ENCODE measurements at places on chromosomes 6 and 20. TPM values are rescaled to one million over a fixed set of nuclear protein-coding genes. Genes with fewer than 3 reads are reported as not detected.

- no peak overlapping the region for H3K4me3 ChIP-seq
- no peaks in the 10 kb centered on the region for H3K27me3 ChIP-seq
- H3K4me1 ChIP-seq = no peaks in the 10 kb centered on the region
Measured at GRCh38 chr6:51568771-51569170, 518.6 kb downstream of the PKHD1 start.

Gene SIRPG
- total RNA-seq = not detected

DNA sequence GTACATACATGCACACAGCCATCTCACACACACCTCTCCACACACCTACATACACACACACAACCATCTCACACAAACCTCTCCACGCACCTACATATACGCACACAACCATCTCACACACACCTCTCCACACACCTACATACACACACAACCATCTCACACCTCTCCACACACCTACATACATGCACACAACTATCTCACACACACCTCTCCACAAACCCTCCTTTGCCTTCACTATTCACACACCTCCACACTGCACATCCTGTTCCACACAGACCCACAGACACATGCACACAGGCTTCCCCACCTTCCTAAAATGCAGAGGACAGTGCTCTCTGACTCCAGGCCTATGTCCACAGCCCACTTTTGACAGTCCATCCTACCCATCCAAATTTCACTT, 16.3 kb upstream of the NINL start:
- no peaks in the 10 kb centered on the region for H3K36me3 ChIP-seq
- no peak for DNase-seq
- H3K27me3 ChIP-seq = no peaks in the 10 kb centered on the region
- no peak overlapping the region for H3K4me3 ChIP-seq
- no peaks in the 10 kb centered on the region for H3K4me1 ChIP-seq

DNA sequence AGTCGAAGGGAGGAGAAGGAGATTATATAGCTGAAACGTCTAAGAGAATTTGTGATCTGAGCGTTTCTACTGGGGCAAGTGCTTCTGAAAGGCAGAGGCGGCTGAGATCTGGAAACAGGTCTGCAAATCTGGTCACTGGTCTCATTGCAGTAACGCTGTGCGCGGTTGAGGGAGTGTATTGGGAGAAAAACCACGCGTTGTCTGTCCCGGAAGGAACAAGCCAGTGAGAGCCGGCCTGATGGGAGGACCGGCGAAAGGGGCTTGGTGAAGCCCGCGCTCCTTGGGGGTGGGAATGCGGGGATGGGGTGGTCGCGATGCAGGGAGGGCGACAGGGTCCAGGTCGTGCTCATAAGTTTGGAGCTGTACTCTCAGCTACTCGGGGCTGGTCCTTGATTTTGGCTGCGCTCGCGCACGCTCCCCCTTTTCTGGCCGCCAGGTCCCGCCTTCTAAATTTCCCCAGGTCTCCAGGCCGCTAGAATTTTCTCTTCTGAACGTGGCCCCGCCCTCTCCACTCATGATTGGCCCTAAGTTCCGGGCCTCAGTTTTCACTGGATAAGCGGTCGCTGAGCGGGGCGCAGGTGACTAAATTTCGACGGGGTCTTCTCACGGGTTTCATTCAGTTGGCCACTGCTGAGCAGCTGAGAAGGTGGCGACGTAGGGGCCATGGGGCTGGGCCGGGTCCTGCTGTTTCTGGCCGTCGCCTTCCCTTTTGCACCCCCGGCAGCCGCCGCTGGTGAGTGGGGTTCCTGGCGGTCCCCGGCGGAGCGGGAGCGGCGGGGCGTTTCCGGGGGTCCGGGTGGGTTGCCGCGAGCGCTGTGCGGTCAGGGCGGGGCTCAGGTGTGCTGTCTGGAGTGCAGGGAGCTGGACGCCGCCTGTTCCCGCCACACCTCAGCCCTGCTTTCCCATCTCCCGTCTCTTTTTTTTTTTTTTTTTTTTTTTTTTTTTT, at the start of gene MICB:
Gene MICB (plus strand): TSS at position 615 of the 946 bp plus-strand sequence. CDS start 49 bp downstream, at position 664.
- peaks cover 5% of the 10 kb centered on the region for H3K36me3 ChIP-seq
- peaks cover 3% of the 10 kb centered on the region for H3K4me1 ChIP-seq
- DNase-seq = peak; percentile 96
- no peaks in the 10 kb centered on the region for H3K27me3 ChIP-seq

- no peak for DNase-seq
- H3K27ac ChIP-seq = no peak overlapping the region
- H3K4me3 ChIP-seq = no peak overlapping the region
- H3K4me1 ChIP-seq = no peaks in the 10 kb centered on the region
- peaks cover 30% of the 10 kb centered on the region for H3K27me3 ChIP-seq
Measured at GRCh38 chr6:1400126-1400850, 10.9 kb downstream of the FOXF2 start.

DNA sequence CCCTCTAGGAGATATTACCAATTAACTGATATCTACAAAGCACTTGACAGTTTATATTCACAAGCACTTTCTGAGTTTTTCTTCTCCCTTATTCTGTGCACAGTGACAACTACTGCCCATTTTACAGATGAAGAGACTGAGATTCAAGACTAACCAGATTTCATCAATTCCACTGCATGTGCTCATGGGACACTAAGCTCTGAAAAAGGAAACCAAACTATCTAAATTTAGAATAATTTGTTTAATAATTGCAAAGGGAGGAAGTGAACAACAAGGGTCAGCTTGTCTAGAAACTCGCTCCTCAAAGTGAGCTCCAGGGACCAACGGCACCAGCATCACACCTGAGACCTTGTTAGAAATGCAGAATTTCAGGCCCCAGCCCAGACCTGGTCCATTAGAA, 50.8 kb upstream of the MYLIP start:
- no peak overlapping the region for H3K4me3 ChIP-seq
- no peak overlapping the region for H3K27ac ChIP-seq
- no peak for DNase-seq
- no peaks in the 10 kb centered on the region for H3K36me3 ChIP-seq

Gene KHDC1L
- not detected for total RNA-seq

GRCh38 chr20:62796699-62797491, 622 bp downstream of the MRGBP start:
- peaks cover 13% of the 10 kb centered on the region for H3K36me3 ChIP-seq
- no peak for DNase-seq
- no peak overlapping the region for H3K27ac ChIP-seq
- H3K4me3 ChIP-seq = peak overlapping the region; percentile 88
- no peaks in the 10 kb centered on the region for H3K4me1 ChIP-seq

DNA sequence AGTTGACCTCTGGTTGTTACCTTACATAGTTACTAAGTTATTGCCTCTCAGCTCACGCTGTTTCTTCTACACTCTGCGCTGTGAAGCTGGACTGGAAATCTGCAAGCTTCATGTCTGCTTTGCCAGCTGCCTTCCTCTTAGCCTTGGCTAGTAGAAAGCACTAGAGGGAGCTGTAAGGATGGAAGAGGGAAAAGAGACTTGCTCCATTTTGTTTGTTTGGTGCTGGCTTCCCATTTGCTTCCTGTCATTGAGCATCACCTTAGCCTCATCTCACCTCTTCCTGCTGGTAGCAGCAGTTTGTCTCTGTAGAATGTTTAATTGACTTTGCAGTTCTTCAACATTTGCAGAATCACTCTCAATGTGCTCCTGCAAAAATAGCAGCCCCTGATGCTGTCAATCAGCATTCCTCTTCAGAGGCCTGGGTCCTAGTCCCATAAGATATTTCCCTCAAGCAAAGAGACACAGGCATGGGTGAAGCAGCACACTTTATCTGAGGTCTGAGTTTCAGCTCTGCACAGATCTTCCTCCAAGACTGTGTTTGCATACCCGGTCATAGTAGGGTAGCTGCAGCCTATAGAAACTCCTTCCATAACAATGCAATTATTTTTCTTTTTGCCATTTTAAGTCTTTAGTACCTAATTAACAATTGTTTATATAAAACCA, 302.2 kb upstream of the EPHA7 start:
- H3K4me3 ChIP-seq = no peak overlapping the region
- H3K36me3 ChIP-seq = no peaks in the 10 kb centered on the region
- no peaks in the 10 kb centered on the region for H3K4me1 ChIP-seq
- H3K27me3 ChIP-seq = no peaks in the 10 kb centered on the region
- H3K27ac ChIP-seq = no peak overlapping the region

Gene NANP
- 7.0 TPM for total RNA-seq

GRCh38 chr6:125759959-125760457, 10.6 kb downstream of the HEY2 start:
- H3K27ac ChIP-seq = no peak overlapping the region
- peaks cover 2% of the 10 kb centered on the region for H3K4me1 ChIP-seq
- H3K27me3 ChIP-seq = no peaks in the 10 kb centered on the region
- no peak for DNase-seq
- H3K4me3 ChIP-seq = no peak overlapping the region

Gene NEURL2
- total RNA-seq = 5.4 TPM

GRCh38 chr6:1445650-1446330, 56.4 kb downstream of the FOXF2 start:
- no peak for DNase-seq
- no peak overlapping the region for H3K4me3 ChIP-seq
- H3K4me1 ChIP-seq = no peaks in the 10 kb centered on the region
- H3K27ac ChIP-seq = no peak overlapping the region

DNA sequence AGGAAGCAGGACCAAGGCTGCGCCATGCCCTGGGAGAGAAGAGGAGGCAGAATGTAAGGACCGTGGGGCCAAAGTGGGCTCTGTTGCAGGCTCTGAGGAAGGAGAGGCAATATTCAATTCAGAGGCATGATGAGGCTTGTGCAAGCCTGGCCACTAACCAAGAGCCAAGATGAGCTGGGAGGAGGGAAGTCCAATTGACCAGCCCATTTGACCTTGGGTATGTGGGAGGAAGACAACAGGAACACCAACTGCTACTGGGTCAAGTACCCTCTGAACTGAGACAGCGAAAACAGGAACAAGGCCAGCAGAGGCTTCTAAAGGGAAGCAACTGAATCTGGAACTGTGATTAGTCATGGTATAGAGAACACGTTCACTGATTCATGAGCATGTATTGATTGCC, 779.6 kb downstream of the MAFB start:
- no peak overlapping the region for H3K27ac ChIP-seq
- no peaks in the 10 kb centered on the region for H3K4me1 ChIP-seq
- no peaks in the 10 kb centered on the region for H3K27me3 ChIP-seq
- no peaks in the 10 kb centered on the region for H3K36me3 ChIP-seq

DNA sequence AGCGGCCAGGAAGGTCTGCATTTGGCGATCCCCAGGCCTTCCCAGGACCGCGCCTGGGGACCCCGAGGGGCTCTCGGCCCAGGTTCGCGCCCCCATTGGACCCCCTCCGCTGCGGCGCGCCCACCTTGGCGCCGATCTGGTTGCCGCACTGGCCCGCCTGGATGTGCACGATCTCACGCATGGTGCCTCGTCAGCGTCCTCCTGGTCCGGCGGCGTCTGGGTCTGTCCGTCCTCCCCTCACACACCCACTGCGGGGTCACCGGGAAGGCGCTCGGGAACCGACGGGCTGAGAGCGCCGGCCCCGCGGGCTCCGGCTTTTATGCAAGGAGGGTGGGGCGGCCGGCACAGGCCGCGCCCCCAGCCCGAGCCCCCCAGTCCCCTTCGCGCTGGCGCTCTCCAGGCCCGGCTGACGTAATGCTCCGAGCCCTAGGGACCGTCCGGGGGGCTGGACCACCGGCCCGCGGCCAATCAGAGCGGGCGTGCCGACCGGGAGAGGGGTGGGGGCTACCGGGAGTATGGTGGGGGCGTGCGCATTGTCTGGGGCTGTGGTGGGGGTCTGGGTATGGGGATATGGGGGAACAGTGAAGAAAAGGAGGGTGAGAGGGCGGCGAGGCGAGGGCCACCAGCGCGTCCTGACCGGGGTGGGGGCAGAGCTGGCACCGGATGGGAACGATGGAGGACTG, at the start of gene TUBB2B:
Gene TUBB2B (minus strand): TSS at position 291 of the 683 bp plus-strand sequence. CDS start 110 bp downstream, at position 181.
- no peak within 1 kb of the TSS for H3K27ac ChIP-seq
- peaks cover 22% of the 10 kb centered on the region for H3K36me3 ChIP-seq
- peak within 1 kb of the TSS; percentile 92 for H3K4me3 ChIP-seq
- no peaks in the 10 kb centered on the region for H3K27me3 ChIP-seq
- H3K4me1 ChIP-seq = no peaks in the 10 kb centered on the region

GRCh38 chr20:17642404-17643269, 39.4 kb downstream of the RRBP1 start:
- DNase-seq = no peak
- peaks cover 16% of the 10 kb centered on the region for H3K36me3 ChIP-seq
- H3K27me3 ChIP-seq = no peaks in the 10 kb centered on the region
- H3K4me1 ChIP-seq = no peaks in the 10 kb centered on the region

DNA sequence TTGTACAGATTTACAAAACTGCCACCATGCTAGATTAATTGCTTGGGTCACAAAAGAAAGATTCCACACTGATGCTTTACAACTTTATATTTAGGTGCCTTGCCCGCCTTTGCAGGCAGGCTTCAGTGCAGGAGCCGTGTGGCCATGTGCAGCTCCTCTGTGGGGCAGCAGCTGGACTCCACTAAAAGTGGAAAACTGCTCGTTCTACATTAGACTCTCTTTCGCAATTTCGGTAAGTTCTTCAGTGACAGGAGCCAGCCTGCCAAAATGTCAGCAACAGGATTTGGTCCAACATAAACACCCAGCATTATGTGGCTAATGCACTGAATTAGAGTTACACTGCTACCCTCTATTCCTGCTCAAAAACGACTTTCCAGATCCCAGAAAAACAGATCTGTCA, 174.4 kb upstream of the KCNK16 start:
- DNase-seq = no peak
- H3K4me1 ChIP-seq = peaks cover 9% of the 10 kb centered on the region
- H3K36me3 ChIP-seq = peaks cover 15% of the 10 kb centered on the region
- no peak overlapping the region for H3K4me3 ChIP-seq

Gene TSPYL4
- total RNA-seq = 19.0 TPM

Gene CNKSR3
- 6.4 TPM for total RNA-seq

GRCh38 chr6:149438855-149439254, 38.8 kb downstream of the SUMO4 start:
- no peak for DNase-seq
- H3K27me3 ChIP-seq = no peaks in the 10 kb centered on the region
- H3K4me1 ChIP-seq = no peaks in the 10 kb centered on the region
- H3K27ac ChIP-seq = no peak overlapping the region
- no peak overlapping the region for H3K4me3 ChIP-seq

DNA sequence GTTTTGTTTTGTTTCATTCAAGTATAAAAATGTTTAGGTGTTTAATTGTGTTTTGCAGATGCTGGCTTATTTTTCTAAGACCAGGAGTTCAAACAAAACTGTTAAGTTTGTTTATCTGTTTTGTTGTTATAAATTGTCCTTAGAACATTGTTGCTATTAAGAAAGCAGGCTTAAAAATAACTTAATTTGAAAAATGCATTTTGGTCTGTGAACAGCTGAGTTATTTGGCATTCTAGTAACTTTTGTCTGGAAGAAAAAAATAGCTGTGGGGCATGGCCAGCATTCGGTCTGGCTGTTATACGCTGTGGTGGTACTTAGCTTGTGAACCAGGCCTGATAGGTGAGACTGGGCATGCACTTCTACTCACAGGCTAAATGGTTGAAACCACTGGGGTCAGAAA, 37.8 kb downstream of the SLX4IP start:
- no peaks in the 10 kb centered on the region for H3K36me3 ChIP-seq
- H3K27me3 ChIP-seq = no peaks in the 10 kb centered on the region
- DNase-seq = no peak
- H3K4me1 ChIP-seq = no peaks in the 10 kb centered on the region
- no peak overlapping the region for H3K4me3 ChIP-seq

- H3K4me3 ChIP-seq = peak overlapping the region; percentile 78
- DNase-seq = peak; percentile 33
Measured at GRCh38 chr20:43188861-43189553, 699 bp downstream of the PTPRT start.

Measured in H9 (cell line).